ENCODE measurements at places on chromosomes 13 and 19. TPM values are rescaled to one million over a fixed set of nuclear protein-coding genes. Genes with fewer than 3 reads are reported as not detected.

DNA sequence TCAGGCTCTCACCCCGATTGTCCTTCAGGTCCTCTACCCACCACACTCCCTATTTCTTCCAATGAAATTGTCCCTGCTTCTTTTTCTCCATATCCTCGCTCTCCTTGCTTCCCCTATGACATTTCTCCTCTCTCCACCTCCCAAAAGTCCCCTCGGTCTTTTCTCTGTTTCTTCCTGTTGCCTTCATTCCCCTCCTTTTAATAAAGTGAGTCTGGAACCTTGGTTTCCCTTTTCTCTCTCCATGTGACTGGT is 676 bp upstream of the ZNF574 start:
- H3K4me3 ChIP-seq: peak overlapping the region; percentile 75
- peaks cover 9% of the 10 kb centered on the region for H3K27me3 ChIP-seq
- peaks cover 19% of the 10 kb centered on the region for H3K36me3 ChIP-seq
- DNase-seq: no peak

IGSF23 gene
- not detected for total RNA-seq

ARHGEF18 gene
- total RNA-seq: 12.4 TPM

GSX1 gene
- not detected for total RNA-seq
